BE2C (cell line): ENCODE measurements at places on chromosomes 12 and 14.

DNA sequence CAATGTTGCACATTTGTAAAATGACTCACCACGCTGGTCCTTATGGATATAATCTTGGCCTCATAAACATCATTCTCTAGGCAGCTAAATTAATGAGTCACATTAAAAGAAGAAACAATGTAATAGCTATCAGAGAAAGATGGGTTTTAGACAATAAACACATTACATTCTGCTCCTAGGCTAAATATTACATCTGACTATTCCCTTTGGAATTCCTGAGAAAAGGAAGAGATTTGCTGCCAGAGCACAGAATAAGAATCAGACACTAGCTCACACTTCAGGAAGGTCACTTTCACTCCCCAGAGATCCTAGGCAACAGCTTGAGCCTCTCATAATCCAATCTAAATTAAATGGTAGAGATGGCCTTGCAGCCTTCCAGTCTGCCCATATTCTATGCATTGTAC is 218.2 kb downstream of the PTPRO start:
- no peak for DNase-seq

DNA sequence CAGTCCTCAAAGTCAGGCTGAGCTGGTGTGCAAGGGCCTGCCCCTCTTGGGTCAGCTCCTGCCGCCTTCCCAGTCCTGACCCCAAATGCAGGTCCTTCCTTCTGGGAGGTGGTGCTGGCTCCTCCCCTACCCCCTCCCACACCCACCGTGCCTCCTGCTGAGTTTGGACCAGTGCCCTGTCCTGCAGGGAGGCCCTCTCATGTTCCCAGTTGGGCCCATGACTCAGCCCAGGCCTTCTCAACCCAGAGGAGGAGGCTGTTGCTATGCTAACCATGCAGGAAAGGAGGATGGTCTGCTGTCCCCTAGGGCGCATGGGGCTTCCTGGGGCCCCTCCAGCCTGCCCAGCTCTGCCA is 4.4 kb downstream of the ZBTB42 start:
- peak; percentile 15 for DNase-seq

- no peak for DNase-seq
These were observed 7.0 kb downstream of the POU6F1 start for GRCh38 chr12:51210690-51211395.

DNA sequence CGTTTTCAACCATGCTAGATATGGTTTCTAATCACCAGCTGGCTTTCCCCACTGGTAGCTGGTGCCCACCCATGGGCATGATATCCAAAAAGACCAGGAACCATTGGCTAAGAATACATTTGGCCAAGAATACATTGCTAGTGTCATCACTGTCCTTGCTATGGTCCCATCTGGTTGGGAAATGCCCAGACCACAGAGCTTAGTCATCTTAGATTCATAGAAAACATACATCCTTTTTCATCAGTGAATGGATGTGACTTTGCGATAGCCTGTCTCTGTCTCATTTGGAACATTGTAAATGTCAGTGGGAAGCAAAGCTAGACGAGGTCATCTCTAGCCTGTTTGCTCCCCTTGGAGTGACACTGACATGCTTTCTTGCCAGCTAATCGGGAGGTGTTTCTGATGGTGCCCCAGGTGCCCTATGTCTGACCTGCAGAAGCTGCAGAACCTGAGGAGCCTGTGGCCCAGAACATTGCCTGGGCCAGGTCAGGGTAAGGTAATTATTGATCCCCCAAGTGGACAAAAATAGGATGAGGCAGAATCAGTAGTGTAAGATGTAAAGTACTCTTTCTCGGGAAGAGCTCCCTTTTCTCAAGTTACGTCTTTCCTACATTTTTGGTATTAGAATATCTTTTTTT is 194.8 kb downstream of the SLC41A2 start:
- DNase-seq = no peak

DNA sequence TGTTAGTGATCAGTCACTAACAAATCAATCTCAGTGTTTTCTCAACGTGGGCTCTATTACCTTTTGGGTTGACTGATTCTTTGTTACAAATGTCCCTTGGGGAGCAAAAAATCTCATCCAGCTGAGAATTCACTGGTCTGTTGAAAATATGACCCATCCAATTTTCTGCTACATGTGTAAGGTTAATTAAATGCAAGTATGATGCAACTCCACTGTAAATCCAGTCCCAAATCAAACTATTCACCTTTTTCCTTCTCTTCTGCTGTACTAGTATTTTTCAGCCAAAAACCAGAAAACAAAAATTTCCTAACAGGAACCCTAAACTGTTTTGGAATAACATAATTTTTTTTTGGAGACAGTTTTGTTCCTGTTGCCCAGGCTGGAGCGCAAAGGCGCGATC is 2.2 kb downstream of the ERH start:
- no peak for DNase-seq

DNA sequence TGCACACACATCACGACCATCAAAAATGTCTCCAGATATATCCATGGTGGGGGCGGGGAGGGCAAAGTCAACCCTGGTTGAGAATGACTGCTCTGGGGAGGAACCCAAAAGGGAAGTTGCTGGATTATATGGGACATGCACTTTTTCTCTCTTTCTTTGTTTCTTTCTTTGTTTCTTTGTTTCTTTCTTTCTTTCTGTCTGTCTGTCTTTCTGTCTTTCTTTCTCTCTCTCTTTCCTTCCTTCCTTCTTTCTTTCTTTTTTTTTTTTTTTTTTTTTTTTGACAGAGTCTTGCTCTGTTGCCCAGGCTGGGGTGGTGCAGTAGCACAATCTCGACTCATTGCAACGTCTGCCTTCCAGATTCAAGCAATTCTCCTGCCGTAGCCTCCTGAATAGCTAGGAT is 71.5 kb downstream of the TBX5 start:
- no peak for DNase-seq

DNA sequence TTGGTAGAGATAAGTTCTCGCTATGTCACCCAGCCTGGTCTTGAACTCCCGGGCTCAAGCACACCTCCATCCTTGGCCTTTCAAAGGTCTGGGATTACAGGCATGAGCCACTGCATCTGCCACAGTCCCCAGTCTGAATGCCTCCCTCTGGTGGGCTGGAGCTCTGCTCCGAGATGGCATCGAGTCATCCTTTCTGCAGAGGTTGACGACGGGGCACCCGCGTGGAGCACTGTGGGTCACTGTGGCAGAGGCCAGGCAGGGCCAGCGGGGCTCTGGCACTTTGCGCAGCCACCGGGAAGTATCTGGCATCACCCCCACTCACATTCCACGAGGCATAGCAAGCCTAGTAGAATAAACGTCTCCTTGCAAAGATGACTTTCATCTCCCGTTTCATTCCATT is 163.3 kb upstream of the DIO3 start:
- no peak for DNase-seq

- peak; percentile 74 for DNase-seq
These were observed 8.0 kb downstream of the BAZ1A start for GRCh38 chr14:34867199-34867598.

GRCh38 chr12:57941165-57941894 is at the start of gene ATP23:
ATP23 (plus strand) TSS chr12:57941567; CDS start chr12:57941702, 135 bp downstream.
- DNase-seq = peak; percentile 91
